ENCODE measurements at places on chromosomes 11 and 22.

DNA sequence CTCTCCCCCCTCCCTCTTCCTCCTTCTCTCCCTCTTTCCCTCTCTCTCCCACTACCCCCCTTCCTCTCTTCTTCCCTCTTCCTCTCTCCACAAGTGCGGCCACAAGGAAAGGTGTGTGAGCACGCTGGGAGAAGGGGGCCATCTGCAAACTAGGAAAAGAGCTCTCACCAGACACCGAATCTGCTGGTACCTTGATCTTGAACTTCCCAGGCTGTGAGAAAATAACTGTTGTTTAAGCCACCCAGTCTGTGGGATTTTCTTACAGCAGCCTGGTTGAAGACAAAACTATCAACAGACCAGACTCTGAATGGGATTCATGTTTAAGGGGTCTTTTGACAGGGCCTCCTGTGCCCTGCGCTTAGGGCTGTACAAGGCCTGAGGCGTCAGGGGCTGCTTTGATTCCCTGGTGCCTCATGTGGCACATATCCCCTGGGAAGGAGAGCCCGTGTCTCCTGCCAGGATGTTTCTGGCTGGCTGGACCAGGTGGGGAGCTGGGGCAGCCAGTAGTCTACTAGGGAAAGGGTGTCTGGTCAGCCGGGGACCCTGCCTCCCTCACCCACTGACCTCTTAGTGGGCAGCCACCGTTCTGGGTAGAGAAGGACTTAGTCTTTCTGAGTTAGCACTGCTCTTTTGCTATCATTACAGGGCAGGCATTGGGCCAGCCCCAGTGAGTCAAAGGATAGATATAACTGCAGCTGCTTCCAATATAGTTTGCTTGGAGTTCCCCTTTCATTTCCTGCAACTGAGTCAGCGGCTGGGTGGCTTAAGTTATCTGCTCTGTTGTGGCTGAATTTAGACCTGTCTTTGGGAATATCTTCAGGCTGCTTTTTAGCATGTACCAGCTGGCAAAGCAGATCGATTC, 6.2 kb downstream of the PANX1 start:
- DNase-seq: no peak

GRCh38 chr11:70193411-70194292, 9.4 kb upstream of the FADD start:
- DNase-seq: no peak

- peak; percentile 11 for DNase-seq
Measured at GRCh38 chr11:103892603-103893002, 143.8 kb upstream of the DDI1 start.

GRCh38 chr11:25612806-25613205, 719.1 kb upstream of the ANO3 start:
- no peak for DNase-seq

DNA sequence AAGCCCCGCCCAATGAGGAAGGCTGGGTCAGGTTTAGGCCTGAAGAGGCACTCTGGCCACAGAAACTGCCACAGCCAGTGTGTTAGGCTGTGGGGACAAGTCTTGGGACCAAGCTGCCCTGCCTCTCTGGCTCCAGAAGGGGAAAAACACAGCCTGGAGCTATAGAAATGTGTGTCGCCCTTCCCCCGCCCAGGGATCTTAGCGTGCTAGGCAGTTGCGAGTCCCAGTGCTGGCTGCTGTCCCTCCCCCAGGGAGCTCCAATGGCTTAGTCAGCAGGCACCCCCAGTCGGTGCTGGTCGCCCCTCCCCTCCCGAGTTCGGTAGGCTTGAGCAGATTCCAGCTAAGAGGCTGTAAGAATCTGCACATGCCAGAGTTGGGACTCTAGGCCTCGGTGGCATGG, 99.5 kb upstream of the API5 start:
- no peak for DNase-seq

GRCh38 chr11:79458709-79459108, 17.9 kb upstream of the TENM4 start:
- no peak for DNase-seq

- DNase-seq: no peak
Measured at GRCh38 chr11:35010654-35011053, 94.2 kb downstream of the PDHX start.

GRCh38 chr11:86940122-86940777, 14.9 kb downstream of the FZD4 start:
- no peak for DNase-seq

GRCh38 chr11:47924184-47924691, 56.1 kb upstream of the PTPRJ start:
- peak; percentile 55 for DNase-seq

DNA sequence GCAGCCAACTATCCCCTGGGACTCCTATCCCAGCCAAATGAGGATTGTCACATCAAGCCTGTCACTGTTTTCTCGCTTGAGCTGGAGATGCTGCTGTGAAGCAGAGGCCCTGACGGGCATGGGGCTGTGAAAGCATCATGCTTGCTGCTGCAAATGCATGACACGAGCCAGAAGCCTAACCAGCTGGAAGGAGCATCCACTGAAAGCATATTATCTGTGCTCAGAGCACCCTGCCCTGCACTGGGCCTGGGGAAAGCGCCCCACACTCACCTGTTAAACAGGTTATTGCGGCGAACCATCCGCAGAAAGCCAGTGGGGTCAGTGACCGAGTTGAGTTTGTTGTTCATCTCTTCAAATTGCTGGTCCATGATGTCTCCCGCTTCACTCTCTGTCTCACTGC, 110.9 kb upstream of the PITPNB start:
- no peak for DNase-seq

GRCh38 chr11:92227959-92228935, 3.6 kb downstream of the FAT3 start:
- no peak for DNase-seq

GRCh38 chr11:95972060-95972459, 48.2 kb upstream of the MTMR2 start:
- no peak for DNase-seq

Data from H54 (cell line).